Stimulated activated CD8-positive, alpha-beta memory T cell treated with anti-CD3 and anti-CD28 coated beads, Interleukin-7, amount 100 ng/mL, for 48 hours (primary cell): ENCODE measurements at places on chromosomes 1 and 21.
A peak's percentile ranks its signal among the peaks of the same experiment; 100 is the strongest.

GRCh38 chr21:15539376-15539775 lies 190.4 kb upstream of the USP25 start:
- no peak for DNase-seq

GRCh38 chr1:90394247-90394646 lies 322.9 kb downstream of the BARHL2 start:
- no peak for DNase-seq

GRCh38 chr1:177490036-177490639 lies 319.4 kb downstream of the BRINP2 start:
- DNase-seq: no peak

GRCh38 chr1:164586591-164586990 lies 27.6 kb downstream of the PBX1 start:
- DNase-seq: no peak

DNA sequence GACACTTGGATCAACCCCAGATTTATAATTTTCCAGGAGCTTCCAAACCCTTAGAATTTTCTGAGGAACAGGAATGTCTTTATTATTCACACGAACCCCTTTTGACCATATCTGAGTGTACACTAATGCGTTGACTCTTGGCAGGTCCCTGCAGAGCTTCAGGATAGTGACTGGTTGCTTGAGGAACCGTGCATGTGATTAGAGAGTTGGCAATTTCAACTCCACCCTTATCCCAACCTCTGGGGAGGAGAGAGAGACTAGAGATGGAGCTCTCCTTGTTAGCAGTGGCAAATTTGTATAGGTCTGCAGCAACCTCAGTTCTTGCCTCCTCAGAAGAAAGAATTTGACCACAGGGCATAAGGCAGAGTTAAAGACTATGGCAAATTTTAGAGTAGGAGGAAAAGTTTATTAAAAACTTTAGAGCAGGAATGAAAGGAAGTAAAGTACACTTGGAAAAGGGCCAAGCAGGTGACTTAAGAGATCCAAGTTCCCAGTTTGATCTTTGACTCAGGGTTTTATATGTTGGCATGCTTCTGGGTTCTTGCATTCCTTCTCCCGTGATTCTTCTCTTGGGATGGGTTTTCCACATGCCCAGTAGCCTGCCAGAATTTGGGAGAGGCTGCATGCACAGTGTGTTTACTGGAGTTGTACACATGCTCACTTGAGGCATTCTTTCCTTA lies 93.8 kb upstream of the ETV3 start:
- no peak for DNase-seq

- DNase-seq: peak; percentile 63
Measured at GRCh38 chr1:11719313-11720032, 16.5 kb upstream of the AGTRAP start.

- no peak for DNase-seq
Measured at GRCh38 chr1:9437961-9438430, 101.3 kb upstream of the SLC25A33 start.

DNA sequence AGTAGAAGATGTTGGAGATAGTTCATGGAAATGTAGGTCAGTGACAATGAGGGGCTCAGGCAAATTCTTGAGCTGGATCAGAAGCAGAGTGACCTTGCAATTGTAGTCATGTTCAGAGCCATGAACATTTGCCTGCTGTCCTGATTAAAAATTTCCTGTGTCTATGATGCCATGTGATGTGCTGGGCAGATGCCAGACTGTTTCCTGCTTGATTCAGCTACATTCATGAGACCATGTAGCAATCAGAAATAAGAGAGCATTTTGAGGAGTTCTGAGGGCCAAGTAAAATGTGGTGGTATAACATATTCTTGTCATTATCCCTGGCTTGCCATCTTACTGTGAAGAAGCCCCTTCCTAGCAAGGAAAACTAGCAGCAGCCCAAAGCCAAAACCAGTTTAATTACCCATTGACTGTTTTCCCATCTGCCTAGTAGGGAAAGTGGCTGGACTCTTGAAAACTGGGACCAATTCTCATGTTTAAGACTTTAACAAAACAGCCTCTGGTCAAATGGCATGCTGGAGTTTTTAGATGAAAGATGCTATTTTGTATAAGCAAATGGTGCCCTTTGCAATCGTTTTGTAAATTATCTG lies 118.3 kb downstream of the NOS1AP start:
- no peak for DNase-seq

- no peak for DNase-seq
Measured at GRCh38 chr1:24514946-24515345, 12.3 kb downstream of the RCAN3 start.

DNA sequence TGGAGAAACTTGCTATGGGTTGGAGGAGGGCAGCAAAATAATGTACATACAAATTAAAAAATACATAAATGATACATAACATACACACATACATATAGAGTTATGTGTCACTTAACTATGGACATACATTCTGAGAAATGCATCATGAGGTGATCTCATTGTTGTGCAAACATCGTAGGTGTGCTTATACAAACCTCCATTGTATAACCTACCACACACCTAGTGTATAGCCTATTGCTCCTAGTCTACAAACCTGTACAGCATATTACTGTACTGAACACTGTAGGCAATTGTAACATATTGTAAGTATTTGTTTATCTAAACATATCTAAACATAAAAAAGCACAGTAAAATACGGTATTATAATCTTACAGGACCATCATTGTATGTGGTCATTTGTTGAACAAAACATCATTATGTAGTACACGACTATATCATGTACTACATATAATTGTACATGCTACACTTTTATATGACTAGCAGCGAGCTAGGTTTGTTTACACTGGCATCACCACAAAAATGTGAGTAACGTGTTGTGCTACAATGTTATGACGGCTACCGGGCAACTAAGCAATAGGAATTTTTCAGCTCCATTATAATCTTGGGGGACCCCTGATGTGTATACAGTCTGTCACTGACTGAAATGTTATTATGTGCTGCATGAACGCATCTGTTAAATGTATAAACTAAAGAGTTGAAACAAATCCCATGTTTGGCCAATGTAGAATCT lies 35.5 kb downstream of the ITGB3BP start:
- no peak for DNase-seq

- DNase-seq: no peak
Measured at GRCh38 chr1:30277911-30278310, 445.5 kb downstream of the MATN1 start.

DNA sequence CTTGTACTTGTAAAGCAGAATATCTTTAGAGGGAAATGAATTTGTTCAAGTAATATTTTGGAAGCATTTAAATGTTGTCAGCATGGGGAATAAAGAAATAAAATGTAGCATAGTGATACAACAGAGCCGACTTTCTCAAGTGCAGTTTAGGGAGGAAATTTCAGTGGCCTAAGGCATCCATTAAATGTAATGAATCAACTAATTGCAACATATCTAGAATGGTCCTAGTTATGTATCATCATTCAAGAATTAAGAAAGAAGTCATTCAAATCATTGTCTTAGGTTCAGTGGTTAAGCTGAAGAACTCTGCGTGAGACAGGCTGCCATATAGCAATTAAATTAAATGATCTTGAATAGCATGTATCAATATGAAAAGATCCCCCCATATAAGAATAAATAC lies 360.7 kb downstream of the TBX15 start:
- no peak for DNase-seq

- DNase-seq: no peak
Measured at GRCh38 chr1:216847397-216848036, 124.3 kb upstream of the ESRRG start.
